ENCODE measurements at places on chromosomes 4 and X.

- no peak for DNase-seq
Observed at GRCh38 chr4:135917011-135917410, 1615.3 kb downstream of the PCDH18 start.

GRCh38 chr4:88756149-88756548, 58.5 kb upstream of the NAP1L5 start:
- DNase-seq, result no peak

- no peak for DNase-seq
Observed at GRCh38 chr4:35461931-35462659, 782.2 kb downstream of the ARAP2 start.

DNA sequence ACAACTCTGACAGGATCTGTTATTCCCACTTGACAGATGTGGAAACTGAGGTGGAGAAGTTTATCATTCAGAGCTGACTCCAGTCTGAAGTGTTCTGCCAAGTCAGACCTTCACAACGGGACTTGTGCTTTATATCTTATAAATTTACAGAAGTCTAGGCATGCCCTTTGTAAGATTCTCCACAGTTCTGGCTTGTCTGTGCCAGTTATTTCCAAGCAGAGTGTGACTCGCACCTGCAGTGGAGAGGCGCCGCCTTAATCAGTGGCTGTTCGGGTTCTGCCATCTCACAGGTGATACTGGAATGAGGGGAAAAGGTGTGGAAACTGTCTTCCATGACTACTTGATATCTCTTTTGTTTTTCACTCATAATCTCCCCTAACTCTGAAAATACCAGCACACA, 63.2 kb downstream of the CPEB2 start:
- no peak for DNase-seq

DNA sequence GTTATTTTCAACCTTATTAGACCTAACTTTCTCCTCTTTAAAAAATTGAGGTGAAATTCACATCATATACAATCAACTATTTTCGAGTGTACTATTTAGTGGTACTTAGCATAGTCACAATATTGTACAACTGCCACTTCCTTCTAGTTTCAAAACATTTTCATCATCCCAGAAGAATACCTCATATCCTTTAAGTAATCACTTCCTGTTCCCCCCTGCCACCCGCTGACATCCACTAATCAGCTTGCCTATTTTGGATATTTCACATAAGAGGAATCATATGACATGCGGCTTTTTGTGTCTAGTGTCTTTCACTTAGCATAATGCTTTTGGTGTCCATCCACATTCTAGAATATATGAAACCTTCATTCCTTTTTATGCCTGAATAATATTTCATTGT, 10.0 kb upstream of the PPA2 start:
- DNase-seq, result no peak

DNA sequence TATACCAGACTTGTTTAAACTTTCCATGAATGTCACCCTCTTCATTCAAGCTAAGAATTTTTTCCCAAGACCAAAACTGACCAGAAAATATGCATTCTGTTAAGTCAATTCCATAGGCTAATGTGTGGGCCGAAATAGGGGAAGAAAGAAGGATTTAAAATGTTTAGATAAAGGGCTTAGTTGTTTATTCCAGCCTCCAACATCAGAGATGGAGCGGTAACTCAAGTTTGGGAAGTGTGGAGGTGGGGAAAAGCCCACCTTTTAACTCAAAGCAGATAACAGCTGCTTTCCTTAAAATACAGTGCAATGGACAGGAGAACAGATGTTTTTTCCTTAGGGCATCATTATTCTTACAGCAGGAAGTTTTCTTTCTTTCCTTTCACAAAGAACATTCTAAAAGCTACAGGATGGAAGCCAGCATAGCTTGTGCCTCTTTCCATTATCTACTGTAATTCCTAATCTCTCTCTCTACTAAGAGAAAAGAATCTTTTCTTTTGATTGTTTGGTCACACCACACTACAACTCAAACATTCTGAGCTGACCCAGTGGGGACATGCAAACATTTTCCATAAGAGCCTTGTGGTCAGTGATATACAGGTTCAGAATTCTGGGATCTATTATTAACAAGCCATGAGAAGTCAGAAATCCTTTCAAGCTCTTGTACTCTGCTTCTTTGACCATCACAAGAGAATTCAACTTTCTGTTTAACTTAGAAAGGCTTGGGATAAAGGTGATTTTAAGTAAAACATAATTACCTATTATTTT, 101.6 kb downstream of the PDE5A start:
- DNase-seq, result no peak

DNA sequence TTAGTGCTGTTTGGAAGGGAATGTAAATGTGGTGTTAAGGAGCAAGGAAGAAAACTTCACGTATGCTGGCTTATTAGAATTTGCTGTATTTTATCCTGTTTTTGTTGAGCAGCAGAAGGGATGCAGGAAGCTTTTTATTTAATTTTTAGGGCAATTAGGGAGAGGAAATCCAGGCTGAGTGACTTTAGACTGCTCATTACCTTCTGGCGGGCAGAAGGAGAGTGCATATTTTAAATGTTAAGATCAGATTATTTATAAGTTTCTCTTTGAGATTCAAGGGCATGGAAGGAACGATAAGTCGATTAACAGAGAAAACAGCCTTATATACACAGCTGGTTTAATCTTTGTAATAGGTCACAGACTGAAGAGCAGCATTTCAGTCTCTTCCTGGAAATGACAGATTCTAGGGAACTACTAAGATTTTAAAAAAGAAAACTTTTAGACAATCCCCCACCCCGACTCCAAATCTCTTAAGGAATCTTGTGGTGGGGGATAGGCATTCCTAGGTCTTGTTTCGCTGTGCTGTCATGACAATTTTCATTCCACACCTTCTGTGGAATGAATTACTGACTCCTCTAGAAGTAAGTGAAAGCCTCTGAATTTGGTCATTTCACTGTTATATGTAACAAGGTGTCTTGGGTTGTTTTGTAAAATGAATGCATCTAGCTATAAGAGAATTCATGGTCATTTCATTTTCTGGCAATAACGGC, 402.5 kb downstream of the RAPGEF2 start:
- DNase-seq, result no peak

- no peak for DNase-seq
Observed at GRCh38 chr4:55866290-55866907, 13.0 kb downstream of the EXOC1 start.

GRCh38 chr4:1012034-1012739, 761 bp downstream of the FGFRL1 start:
- peak; percentile 47 for DNase-seq

- DNase-seq, result no peak
Observed at GRCh38 chr4:24013668-24014422, 124.0 kb upstream of the PPARGC1A start.

- no peak for DNase-seq
Observed at GRCh38 chr4:43244688-43245382, 352.3 kb downstream of the GRXCR1 start.

- no peak for DNase-seq
Observed at GRCh38 chrX:100319716-100320115, 90.4 kb downstream of the PCDH19 start.

GRCh38 chr4:175068266-175068665, 150.1 kb downstream of the ADAM29 start:
- no peak for DNase-seq

DNA sequence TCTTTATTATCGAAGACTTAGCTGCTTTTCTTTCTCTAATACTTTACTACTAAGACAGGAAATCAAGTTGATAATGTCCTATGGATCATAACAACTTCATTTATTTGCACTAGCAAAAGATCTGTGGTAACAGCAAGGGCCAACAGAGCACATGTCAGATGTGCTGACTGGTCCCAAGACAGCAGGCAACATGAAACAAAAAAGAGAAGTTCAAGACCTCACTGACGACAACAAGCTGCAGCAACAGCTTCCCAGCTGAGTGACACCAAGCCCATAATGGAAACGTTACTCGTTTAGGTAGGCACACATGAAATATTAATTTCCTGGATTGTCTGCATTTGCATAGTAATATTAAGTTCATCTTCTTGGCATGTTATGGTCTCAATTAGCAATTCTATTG, 126.9 kb downstream of the UNC5C start:
- DNase-seq, result no peak

GRCh38 chr4:153419673-153420278, 46.4 kb upstream of the TMEM131L start:
- no peak for DNase-seq

DNA sequence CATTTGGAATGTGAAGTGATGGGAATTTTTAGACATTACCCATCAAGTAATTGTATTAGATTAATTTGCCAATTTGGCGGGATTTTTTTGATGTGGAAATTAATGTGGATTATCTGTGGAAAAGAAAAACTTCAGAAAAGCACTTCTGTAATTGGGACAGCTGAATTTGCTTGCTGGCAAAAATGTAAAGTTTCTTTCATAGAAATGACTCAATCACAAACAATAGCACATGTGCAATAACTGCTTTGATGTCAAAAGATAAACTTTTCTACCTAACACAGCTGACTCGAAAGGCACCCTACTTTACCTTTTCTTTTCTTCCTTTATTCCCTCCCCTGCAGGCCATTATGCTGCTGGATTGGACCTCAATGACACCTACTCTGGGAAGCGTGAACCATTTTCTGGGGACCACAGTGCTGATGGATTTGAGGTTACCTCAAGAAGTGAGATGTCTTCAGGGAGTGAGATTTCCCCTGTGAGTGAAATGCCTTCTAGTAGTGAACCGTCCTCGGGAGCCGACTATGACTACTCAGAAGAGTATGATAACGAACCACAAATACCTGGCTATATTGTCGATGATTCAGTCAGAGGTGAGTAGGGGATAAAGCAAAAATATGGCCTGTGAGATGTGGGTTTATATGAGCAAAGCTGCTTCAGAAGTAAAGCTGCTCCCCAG, 1.4 kb downstream of the AREG start:
- DNase-seq, result no peak

GRCh38 chr4:39591290-39591689, 47.4 kb downstream of the SMIM14 start:
- no peak for DNase-seq

DNA sequence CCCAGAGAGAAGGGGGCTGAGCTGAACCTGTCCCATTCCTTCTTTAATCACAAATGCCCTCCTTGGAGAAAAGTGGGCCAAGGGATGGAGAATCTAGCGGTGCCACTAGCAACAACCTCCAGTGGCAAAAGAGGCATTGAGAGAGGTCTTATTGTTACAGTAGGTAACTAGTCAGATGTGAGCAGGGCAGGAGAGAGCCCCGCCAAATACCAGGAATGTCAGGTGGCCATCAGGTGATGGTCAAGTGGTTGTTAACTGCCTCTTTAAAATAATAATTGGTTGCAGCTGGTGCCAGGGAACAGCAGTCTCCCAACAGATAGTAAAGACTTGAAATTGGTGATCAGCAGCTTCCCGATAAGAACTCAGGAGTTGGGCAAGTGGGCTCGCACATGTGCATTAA, 116.1 kb downstream of the EVC2 start:
- DNase-seq, result no peak

- DNase-seq, result no peak
Observed at GRCh38 chr4:38832624-38833528, 23.7 kb downstream of the TLR6 start.

DNA sequence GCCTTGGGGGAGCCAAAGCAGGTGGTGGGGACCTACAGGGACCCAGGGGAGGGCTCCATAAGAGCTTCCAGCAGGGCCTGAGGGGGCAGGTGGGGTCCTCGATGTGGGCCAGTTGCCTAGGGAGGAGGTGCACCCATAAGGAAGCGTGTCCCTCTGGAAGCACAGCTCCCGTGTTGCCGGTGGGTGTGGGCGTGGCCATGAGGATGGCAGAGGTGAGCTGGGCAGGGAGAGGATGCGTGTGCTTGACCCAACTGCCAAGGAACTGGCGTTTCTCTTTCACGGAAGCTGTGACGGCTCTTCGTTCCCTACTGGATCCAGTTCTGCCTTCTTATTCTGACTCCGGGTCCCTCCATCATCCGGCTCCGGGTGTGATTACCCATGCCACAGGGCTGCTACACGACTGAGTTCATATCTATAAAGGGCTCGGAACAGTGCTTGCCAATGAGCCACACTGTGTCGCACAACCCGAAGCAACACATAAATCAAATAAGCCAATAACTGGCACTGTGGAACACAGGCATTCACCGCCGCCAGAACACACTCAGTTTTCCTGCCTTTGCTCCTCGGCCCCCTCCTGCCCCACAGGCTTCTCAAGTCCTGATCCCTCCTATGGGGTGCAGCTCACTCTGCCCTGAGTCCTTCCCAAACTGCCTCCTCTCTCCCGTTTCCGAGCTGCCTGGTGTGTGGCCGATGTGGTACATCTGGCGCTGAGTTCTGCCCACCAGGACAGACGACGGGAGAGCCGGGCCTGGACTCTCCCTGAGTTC, 35.5 kb downstream of the RNF212 start:
- DNase-seq, result no peak

- no peak for DNase-seq
Observed at GRCh38 chr4:53557669-53558064, 33.6 kb downstream of the LNX1 start.

DNA sequence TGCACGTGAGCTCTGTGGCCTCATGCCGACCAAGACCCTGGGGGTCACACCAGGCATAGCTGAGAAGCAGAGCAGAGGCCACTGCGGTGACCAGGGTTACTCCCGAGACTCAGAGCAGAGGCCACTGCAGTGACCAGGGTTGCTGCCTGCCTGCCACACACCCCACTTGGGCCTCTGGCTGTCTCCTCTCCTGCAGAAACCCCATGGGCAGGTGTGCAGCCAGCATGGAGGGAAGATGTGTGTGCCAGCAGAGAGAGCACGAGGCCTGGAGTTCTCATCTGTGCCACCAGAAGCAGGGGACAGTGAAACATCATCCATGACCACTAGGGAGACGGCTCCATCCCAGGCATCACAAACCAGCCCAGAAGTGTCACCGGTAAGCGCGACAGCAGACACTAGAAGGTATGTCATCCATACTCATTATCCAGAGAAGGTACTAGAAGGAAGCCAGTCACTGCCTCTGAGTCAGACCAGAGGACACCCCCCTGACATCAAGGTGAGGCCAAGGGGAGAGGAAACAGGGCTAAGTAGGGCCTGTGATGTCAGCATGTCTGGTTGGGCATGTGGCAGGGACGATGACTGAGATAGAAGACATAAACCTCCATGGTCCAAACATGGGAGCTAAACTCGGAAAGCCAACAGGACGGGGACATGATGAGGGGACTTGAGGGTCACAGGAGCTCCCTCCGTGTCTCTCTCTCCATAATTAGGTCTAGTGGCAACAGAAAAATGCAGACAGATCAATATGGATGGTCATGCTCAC, 24.2 kb upstream of the SPON2 start:
- DNase-seq, result no peak

- DNase-seq, result peak; percentile 86
Observed at GRCh38 chrX:12974796-12975669, at the start of gene TMSB4X. TMSB4X (plus strand) TSS chrX:12975110.
